ENCODE measurements at places on chromosomes 3 and 15.

DNA sequence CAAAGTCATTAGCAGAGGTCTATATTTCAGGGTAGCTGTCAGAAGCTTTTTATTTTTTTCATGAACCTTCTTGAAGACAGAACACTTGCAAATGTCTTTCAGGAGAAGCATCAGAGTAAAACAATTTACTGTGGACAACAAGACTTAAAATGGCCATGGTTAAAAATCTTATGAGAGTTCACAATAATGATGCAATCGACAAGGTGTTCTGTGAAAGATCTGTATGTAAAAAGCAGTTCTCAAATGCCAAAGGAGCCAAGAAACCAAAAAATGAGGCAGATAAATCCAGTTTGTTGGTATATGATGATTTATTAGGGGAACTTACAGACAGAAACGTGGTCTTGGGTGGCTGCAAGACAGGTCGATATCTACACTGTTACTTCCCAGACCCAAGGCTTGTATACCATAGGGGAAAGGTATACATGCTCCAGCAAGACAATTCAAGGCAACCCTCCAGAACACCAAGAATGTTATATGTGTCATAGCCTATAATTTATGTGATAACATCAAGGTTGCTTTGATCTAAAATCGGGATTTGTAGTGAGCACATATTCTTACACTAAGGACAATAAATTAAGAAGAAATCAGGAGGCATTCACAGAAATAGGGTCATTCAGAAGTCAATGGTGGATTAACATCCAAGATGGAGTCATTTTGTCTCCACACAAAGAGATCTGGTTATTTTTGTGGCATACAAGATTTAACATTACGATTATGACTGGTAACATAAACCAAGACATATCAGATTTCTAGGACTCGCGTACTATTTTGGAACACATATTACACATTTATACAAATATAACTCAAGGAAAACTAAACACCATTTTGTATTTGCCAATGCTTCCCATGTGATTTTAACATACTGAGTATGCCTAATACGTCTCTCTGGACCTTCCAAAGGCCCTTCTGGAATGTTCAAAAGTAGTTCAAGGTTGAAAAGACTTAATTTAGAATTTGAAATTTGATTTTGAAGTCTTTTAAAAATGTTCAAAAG lies 316.4 kb downstream of the THSD4 start:
- no peak for DNase-seq

- no peak for DNase-seq
Measured at GRCh38 chr3:37161351-37161750, 13.0 kb downstream of the LRRFIP2 start.

- no peak for DNase-seq
Measured at GRCh38 chr3:41508063-41508696, 308.9 kb downstream of the CTNNB1 start.

- DNase-seq: no peak
Measured at GRCh38 chr3:66703501-66703900, 202.7 kb upstream of the LRIG1 start.

DNA sequence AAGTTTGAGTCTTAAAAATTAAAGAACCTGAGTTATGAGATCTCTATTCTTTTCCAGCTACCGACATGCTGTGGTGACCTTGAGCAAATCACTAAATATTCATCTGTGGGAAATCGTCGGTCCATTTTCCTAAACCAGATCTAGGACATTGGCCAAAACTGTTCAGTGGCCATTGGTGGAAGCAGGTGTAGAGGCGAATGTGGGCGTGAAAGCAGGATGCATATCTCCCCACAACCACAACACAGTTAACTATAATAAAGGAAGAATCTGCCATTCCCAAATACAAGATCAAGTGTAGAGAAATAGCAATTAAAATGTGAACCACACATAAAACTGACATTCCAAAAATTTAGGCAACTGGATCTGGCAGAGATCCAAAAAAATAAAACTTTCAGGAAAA lies 129.9 kb downstream of the P3H2 start:
- DNase-seq: no peak

- no peak for DNase-seq
Measured at GRCh38 chr3:87004883-87005282, 13.9 kb upstream of the VGLL3 start.

GRCh38 chr3:176987901-176988650 lies 209.2 kb downstream of the TBL1XR1 start:
- no peak for DNase-seq

DNA sequence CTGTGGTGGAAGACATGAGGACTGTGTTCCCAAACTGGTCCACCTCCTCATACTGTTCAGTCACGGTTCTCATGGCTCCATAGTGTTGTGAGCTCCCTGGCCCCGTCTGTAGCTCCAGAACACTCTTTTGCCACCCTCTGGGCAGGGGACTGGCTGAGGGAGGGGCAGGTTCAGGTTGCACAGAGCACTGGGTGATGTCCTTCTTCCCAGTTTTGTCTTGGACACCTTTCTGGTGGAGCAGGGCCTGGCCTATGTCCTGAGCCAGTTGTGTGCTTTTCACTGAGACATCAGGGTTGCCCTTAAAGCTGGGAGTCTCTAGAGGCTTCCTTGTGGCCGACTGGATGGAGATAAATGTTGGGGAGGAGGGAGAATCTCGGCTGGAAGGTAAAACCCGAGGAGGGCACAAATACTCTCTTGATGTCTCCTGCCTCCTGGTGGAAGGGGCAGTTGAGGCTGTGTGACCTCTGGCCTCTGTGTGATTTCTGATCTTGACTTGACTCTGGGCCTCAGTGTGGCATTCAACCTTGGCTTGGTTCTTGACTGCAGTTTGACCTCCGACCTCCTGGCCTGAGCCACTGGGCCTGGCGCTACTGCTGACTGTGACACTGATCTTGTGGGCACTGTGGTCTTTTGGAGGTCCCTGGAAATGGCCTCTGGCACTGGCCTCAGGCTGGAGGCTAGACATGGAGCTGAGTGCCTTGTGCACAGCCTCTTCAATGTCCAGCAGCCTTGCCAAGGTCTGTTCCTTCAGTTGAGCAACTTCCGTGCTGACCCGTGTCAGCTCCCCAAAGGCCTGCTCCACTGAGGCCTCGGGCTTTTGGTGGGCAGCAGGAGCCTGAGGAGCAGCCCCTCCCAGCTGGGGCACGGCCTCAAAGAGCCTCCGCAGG lies 8.1 kb downstream of the XIRP1 start:
- no peak for DNase-seq

- no peak for DNase-seq
Measured at GRCh38 chr3:112776836-112777235, 69.8 kb downstream of the CD200R1L start.

GRCh38 chr3:123289391-123290106 lies 87.8 kb downstream of the SEC22A start:
- DNase-seq: no peak

GRCh38 chr3:97658668-97659285 lies 105.8 kb upstream of the ARL6 start:
- no peak for DNase-seq

DNA sequence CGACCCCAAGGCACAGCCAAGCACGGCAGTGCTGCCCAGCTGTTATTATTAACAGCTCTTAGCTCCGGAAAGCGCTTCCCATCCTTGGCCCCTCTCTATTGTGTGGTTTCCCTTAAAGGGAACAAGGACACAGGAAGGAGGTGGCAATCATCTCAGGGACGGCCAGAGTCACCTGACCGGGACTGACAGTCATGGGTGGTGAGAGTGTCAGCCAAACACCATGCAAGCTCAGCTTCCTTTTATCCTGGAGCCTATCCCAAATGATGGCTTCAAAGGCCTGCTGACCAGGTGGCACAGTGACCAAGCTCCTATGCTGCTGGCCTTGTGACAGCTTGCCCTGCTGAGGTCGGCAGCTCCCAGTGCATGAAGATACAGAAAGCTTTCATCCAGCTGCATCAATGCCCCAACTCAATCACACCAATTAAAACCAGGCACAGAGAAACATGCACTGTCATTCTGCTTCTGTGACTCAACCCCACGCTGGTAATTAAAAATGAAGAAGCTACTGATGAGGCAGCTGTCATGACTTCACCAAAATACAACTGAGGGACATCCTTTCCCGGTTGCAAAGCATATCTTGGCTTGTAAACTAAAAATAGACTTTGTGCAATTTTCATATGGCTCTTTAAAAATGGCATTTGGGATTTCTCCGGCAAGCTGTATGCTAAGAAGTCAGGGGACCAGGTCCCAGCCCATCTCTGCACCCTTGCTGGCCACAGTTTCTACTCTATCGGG lies 34.0 kb downstream of the PCSK6 start:
- no peak for DNase-seq

Measured in CD8-positive, alpha-beta memory T cell (primary cell).